Midbrain (tissue), 1 donor: ENCODE measurements at places on chromosomes 4 and X.

DNA sequence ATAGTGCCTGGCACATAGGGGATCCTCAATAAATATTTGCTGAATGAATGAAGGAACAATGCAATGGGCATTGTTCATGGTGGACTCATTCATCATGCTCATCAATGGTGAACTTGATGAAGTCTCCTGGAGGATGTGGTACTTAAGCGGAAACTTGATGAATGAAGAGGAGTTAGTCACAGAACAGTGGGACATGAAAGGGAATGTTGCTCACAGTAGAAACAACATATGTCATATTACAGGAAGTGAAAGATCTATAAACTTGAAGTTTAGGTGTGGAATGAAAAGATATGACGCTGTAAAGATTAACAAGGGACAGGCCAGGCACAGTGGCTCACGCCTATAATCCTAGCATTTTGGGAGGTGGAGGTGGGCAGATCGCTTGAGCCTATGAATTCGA is 224.1 kb downstream of the PPP3CA start:
- DNase-seq, result no peak

DNA sequence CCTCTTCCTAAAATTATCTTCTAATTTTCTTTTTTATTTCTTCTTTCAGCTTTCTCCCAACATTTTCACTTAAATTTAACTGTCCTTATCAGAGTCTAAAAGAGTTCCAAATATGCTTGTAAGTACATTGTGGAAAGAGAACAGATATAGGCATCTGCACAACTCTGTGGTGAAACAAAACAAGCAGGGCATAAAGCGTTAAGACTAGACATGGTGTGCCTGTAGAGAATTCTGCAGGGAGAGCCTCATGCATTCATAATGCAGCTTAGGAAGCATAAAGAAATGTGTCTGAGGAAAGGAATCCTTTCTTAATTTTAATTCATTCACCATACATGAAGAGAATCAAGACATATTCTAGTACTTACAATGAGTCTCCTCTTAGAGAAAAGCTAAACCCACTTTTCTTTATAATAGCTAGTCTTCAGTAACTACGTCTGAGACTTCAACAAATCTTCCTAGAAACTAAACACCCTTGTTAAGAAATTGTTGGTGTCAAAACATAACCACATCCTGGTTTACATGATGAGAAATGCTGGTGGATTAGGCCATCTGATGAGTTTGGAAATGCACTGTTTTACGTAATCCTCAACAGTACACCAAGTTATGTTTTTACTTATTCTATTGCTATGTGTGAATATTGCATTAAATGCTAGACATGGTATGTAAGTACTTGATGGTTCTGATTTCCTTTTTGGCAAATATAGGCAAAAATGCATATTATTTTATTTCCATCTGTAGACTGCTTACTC is 307.8 kb upstream of the GIMD1 start:
- DNase-seq, result no peak

DNA sequence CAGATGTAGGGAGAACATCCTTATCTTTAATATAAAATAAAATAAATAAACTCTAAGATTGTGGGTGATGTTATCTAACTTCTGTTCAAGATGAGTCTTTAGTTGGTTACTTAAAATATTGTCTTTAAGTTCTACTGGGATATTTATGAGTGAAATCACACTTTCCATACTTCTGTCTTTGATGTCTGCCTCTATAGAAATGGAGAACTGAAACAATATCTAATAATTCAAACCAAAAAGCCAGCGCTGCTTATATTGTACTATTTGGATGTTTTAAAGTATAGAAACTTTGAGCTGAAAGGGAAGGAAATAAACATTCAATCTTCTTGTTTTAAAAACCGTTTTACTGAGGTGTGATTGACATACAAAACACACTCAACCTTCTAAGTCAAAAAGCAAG is 44.8 kb upstream of the RPS6KA3 start:
- no peak for DNase-seq

DNA sequence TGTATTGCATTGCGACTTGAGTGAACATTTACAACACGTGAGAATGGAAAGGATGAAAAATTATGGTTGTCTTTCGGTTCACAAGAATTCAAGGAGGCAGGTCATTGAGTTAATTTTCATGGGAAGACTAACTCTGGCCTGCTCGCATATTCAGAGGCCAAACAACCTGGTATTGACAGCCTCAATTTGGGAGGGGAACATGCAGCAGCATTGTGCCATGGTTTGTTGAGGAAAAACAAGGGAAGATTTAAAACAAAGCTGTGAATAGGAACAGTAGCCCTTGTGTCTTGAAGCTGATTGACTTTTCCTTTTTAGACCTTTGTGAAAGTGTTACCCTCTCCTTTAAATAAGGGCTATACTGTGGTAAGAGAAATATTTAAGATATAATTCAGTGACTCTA is 31.9 kb downstream of the FAT4 start:
- DNase-seq, result peak; percentile 18

- DNase-seq, result no peak
Observed at GRCh38 chr4:68736813-68737212, 66.4 kb upstream of the UGT2B15 start.

DNA sequence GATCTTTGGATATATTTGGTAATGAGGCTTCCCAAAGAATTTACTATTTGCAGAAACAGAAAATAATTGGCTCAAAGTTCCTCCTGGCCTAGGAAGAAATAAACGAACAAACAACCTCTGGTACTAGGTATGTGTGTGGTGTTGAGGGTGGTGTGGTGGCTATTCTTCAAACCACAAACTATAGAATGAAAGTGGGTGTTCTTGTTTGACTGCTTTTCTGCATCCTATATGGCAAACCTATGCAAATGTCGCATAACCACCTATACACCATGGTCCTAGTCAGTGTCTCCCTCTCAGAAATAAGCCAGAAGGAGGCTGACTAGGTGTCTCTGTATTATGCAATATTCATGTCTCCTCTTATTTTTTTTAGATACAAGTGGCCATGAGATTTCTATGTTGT is 106.6 kb upstream of the PCDH18 start:
- no peak for DNase-seq

GRCh38 chr4:1210241-1210841 is 38.0 kb upstream of the SPON2 start:
- no peak for DNase-seq

DNA sequence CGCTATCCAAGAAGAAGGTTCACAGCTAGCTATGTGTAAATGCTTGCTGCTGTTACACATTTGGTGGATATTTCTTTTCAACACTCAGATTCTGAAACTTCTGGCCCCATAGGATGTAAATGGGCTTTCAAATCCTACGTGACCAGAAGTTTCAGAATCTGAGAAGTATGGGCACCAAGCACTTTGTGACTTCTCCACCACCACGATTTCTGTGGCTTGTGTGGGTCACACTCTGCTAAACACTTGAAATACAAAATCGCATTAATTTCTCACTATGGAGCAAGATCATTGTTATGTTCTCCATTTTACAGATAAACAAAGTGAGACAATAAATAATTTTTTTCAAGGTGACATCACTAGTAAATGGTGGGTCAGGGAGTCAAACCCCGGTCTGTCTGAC is 259.4 kb upstream of the JADE1 start:
- no peak for DNase-seq
